ENCODE measurements at places on chromosomes 7 and 10. TPM values are rescaled to one million over a fixed set of nuclear protein-coding genes. Genes with fewer than 3 reads are reported as not detected.

Gene DYNC1I1
- 0.52 TPM for total RNA-seq

Gene GPR85
- 0.35 TPM for total RNA-seq

Gene SMO
- 6.3 TPM for total RNA-seq

GRCh38 chr7:149742075-149742701 is 31.2 kb downstream of the ZNF467 start:
- DNase-seq: peak; percentile 39

Gene PLA2G12B
- 0.05 TPM for total RNA-seq

DNA sequence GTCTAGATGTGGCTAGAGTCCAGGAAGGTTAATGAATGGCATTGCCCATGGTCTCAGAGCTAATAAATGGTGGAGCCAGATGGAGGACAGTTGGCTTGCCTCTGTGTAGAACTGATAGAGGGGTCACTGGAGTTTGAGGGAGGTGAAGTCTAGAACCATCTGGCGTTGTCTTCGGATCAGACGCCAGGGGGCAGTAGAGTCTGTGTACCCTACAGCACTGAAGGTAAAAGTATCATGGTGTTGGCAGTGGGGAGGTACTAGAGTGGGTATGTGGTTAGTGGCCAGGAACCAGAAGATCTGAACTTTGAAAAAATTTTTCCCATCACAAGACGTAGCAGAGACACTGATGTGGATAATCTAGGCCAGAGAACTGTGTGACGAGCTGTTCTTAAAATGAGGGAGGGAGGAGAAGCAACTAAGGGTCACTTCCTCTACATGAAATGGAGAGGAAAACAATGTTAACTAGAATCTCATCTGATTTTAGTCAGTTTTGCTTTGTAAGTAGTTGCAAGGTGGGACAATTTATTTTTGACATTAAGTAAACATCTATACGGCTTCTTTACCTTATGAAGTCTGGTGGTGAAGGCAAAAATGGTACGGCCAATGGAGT is 227.9 kb upstream of the PRSS58 start:
- no peak for DNase-seq

Gene MACROH2A2
- 21.4 TPM for total RNA-seq

GRCh38 chr10:111933937-111934336 is 249.6 kb downstream of the GPAM start:
- DNase-seq: no peak

Gene NUDT13
- total RNA-seq: 1.7 TPM

DNA sequence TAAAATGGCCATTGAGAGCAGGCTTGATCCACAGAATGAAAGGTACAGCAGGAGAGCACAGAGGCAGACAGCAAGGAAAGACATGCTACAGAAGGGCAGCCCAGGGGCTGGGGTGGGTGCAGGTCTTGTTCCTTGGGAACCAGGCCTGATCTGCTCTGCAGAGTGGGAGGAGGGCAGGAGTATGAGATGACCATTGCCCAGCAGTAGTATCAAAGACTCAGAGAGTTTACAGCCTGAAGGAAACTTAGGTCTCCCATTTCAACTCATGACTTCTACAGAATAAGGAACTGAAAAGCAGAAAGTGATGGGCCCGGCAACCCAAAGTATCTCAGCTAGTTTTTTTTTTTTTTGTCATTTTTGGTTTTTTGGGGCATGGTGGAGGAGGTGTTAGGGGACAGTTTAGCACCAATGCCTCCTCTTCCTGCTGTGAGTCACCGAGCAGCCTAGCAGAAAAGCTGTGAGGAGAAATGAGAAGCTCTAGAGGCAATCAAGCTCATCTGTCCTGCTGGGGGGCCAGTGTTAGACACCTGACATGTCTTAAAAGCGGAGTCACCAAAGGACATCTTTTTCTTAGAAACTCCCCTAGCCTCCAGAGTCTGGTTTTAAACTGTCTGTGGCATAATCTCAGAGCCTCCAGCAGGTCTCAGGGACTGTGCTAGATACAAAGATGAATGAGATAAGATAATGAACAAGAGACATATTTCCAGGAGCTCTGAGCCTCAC is 34.3 kb upstream of the HERPUD2 start:
- no peak for DNase-seq

DNA sequence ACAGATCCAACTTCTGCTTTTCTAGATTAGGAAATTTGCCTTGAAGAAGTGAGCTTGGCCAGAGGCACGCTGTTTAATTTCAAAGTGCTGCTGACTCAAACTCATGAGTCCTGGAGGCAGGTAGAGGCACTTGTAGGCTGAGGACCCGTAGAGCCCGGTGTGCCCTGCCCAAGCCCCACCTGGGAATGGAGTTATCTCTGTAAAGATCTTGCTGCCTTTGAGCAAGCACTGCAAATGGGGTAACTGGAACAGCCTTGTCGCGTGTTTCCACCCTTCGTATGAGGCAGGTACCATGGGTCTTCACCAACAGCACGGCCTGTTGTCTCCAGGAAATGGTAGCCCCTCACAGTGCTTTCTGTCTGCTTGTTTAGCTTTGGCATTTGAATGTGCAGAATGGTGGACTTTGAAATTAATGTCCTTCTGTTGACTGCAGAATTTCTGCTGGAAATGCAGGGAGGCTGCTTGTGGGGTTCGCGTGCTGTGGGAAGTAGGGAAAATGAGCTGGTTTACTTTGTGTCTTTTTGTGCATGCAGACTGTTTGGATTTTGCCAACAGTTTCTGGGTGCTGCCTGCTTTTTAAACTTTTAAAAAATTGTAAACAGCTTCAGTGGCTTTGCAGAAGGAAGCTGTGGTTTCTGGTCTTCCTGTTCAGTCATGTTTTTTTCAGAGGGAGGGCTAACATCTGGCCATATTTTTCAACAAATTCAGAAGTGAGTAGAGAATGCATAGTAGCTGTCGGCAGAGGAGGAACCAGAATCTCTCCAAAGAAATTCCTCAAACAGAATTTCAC is 27.2 kb downstream of the CCM2 start:
- DNase-seq: no peak

DNA sequence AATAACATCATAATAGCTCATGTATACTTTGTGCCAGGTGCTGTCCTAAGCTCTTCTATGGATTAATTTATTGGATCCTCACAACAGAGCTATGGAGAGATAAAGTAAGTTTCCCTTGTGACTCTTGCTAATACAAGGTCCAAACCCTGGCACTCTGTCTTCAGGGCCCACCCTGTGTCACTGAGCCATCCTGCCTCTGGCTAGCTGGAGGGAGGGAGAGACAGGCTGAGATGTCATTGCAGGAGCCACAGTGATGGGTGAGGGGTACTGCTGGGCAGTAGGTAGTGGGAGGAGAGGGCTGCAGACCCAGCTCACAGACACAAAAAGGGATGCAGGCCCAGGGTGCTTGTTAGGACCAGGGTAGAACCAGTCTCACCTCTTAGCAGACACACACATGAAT is 16.9 kb downstream of the GCK start:
- DNase-seq: no peak

Gene HOXA13
- total RNA-seq: under 0.01 TPM

DNA sequence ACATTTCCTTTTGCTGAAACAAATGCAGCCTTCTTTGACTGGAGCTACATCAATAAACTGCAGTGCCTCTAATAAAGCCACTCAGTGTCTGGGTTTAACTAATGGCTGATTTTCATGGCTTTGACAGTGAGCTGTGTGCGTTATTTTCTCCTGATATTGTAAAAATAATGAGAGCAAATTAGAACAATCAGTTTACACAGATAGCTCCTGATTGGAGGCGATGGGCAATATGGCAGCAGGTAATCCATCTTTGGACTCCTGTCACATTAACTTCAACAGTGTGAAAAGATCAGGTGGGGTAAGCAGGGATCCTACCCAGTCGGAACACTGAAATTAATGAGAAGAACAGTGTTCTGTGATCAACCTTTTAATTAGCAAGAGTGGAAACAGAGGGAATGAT is 100.7 kb downstream of the POLL start:
- no peak for DNase-seq

DNA sequence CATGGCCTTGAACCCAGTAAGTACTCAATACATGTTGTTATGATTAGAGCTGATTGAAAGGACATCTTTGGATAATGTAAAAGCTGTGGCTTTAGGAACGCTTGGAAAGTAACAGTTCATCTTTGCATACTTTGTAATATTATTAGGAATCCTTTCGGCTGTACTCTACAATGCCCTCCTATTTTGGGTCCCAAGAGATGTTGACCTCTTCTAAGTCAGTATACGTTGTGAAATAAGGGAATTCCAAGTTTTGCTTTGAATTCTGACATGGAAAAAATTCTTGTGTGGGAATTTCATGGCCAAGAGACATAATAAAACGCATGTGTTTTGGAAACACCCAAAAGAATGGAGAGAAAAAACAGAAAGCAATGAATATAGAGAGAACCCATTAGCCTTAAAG is 7.7 kb downstream of the AGR3 start:
- no peak for DNase-seq

Gene WNT8B
- not detected for total RNA-seq

DNA sequence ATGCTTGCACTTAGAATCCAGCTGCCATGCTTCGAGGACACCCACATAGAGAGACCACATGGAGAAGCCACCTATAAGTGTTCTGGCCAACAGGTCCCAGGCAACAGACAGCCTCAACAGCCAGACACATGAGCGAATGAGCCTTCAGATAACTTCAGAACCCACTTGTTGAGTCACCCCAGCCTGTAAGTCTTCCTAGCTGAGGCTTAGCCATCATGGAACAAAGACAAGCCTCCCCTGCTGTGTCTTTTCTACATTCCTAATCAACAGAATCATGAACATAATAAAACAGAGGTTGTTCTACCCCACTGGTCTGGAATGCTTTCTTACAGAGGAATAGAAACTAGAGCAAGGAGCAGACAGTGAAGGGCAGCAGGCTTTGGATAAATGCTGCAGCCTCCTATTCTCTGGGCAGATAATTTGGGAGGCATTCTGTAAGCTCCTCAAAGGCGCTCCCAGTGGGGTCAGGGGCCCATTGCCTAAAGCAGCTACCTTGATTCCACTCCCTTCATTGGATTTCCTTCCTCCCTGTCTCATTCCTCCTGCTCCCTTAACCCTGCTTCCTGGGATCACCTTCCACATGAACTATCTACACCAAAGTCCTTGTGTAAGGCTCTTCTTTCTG is 4.6 kb downstream of the TLL2 start:
- DNase-seq: peak; percentile 99

DNA sequence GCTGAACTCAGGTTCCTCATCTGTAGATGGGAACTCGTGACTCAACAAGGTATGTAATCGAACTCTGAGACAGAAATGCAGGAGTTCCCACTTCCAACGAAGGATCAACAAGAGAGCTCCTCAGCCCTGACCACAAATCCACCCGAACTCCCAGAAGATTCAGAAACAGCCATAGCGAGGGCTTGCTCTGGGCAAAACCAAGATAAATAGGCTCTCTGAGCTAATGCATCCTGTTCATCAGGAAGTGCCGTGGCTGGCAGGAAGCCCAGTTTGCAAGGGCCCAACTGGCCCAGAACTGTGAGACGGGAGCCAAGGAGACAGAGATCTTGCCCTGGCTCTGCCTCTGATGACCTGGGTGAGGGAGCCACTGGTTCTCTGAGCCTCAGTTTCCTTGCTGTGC is 141.7 kb upstream of the PFKP start:
- DNase-seq: no peak

DNA sequence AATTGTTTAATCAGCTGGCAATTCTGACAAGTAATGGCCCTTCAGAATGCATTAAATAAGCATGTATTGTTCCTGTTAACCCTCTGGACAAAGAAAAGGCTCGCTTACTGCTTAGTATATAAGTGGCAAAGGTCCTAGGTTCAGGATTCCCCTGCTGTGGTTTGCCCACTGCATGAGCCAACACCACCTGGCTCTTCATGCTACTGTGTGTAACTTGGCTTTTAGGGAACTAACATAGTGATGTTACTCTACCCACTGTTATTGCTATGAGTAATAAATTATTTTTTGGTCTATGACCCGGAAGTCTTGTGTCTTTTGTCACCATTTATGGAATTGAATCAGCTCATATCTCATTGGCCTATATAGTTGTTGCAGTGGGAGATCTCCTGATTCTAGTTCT is 791.7 kb upstream of the PHF14 start:
- DNase-seq: no peak

Gene PALD1
- total RNA-seq: 2.6 TPM

- no peak for DNase-seq
These were observed 18.7 kb downstream of the TACR2 start for GRCh38 chr10:69397972-69398371.

DNA sequence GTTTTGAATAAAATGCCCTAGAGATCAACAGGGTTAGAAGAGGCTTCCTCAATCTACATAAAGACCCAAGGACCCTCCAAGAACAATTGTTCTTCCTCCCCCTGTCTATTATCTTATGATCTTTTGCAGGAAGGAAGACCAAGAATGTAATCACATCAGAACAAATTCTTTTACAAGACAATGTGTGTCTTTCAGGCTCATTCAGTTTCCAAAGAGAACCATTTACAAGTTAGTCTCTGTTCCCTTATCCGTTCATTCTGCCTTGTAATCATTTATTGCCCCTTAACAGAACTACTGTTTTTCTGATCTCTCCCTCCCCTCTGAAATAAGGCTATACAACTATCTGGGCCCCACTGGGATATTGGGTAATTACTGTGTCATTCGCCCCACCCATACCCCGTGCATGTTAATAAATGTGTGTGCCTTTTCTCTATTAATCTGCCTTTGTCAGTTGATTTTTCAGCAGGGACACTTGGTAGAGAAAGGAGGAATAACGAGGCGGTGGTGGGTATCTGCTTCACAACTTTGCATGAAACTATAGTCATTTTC is 5.7 kb upstream of the MKRN1 start:
- no peak for DNase-seq

DNA sequence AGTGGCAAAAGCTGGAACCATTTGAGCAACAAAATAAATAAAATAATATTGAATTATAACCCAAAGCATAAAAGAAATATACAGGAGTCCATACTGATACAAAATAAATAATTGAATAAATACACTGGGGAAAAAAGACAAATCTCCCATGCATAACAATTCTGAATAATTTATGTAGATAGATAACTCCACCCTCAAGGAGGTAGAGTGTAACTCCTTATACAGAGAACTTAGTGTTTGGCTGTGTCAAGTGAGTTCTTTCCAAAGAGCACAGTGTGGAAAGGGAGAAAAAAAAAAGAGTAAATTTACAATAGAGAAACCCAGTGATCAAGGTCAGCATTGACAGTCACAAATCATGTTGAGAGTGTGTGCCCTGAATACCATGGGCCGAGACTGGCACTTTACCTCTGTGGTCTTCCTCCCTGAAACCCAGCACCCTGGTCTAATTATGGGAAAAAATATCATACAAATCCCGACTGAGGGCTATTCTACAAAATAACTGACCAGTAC is 5.5 kb downstream of the PIK3AP1 start:
- DNase-seq: no peak

DNA sequence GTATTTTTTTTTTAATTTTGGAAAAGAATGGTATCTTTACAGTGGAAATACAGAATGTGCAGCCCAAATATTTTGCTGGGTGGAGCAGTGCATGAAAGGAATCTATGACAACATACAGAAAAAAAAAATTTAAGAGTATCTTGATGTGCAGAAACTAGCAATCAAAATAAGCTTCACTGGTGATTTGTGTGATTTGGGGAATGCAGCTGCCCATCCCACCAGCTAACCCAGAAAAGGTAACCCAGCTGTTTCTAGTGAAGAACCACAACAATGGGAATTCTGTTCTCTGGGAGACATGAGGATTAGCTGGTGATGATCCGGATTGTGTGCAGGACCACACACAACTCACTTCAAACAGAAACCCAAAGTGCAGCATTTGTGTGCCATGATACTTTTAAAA is 375.5 kb downstream of the SEMA3D start:
- no peak for DNase-seq

Gene HTR7
- total RNA-seq: not detected

Measured in renal cortical epithelial cell (primary cell).